T-cell (primary cell): ENCODE measurements at places on chromosomes 2 and 18. TPM values are rescaled to one million over a fixed set of nuclear protein-coding genes. Genes with fewer than 3 reads are reported as not detected.

- DNase-seq: no peak
Measured at GRCh38 chr18:44715842-44716241, 35.2 kb downstream of the SETBP1 start.

Gene HRH4
- 0.63 TPM for total RNA-seq

GRCh38 chr2:132782176-132782783 lies 112.3 kb upstream of the LYPD1 start:
- DNase-seq: no peak

DNA sequence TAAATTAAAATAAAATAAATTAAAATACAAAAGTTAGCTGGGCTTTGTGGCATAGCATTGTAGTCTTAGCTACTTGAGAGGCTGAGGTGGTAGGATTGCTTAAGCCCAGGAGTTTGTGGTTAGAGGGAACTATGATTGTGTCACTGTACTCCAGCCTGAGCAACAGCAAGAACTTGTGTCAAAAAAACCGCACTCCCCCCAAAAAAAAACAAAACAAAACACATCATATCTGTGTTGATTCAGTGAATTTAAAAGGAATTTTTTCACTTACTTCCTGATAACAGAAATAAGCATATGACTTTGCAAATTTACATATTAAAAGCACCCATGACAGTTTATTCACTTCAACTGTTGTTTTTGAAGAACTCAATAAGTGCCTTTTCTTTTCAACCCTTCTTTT lies 68.1 kb upstream of the PELI1 start:
- DNase-seq: peak; percentile 28

Gene SLC4A3
- total RNA-seq: 0.47 TPM

DNA sequence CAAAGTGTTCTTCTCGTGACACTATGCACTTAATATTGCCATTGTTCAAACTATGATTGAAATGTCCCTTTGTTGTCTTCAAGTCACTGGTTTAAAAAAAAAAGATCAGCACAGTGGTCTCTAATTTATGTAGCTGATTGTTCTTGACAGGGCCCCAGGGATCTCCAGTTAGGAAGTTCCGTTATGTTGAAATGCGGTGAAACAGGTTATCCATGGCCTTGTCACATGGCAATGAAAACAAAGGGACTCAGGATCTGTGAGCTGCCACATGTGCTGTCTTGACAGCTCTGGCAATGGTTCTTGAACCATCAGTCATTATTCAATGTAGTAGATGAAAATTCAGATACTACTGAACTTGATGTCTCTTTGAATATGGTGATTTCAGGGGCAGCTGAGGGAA lies 147.4 kb downstream of the SETBP1 start:
- no peak for DNase-seq

Gene NAPG
- total RNA-seq: 24.4 TPM

DNA sequence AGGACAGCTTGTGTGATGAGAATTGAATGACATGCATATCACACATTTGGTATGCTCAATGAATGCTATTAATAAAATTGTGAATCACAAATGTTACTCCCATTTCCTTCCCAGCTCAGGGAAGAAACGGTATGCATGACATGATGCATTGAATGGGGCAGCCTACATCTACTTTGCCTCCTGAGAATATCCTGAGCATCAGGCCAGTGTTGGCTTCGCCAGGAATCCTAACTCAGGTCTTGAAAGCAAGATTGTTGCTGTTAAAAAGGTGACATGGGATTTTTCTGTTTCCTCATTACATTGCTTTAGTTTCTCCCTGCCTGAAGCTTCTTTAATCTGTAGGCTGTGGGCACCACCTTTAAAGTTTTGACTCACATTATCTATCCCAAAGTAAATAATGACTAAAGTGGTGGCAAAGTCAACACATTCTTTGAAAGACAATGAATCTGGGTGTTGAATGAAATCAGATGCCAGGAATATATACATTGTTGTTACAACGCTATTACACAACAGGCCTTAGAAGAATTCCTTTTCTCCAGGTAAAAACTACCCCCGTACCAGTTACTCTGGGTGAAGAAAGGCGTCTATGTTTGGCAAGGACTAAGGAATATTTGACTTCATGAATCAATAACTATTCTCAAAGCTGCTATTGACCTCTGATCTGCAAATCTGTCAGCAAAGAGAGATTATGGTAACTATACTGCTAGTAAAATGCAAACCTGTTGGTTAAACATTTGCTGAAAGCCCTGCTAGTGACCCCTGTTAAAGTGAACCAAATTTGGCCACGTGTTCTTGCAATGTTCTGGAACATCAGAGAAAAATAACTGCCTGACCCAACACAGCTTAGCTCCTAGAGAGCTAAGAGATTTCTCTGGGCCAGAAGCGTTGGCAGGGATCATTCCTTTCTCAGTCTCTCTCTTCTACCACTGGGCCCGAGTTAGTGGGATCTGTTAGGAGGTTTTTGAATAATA lies 30.5 kb upstream of the NEDD4L start:
- DNase-seq: no peak

GRCh38 chr2:74281141-74281975 lies 61.9 kb downstream of the SLC4A5 start:
- DNase-seq: no peak

GRCh38 chr2:8569332-8569930 lies 112.4 kb upstream of the ID2 start:
- no peak for DNase-seq

DNA sequence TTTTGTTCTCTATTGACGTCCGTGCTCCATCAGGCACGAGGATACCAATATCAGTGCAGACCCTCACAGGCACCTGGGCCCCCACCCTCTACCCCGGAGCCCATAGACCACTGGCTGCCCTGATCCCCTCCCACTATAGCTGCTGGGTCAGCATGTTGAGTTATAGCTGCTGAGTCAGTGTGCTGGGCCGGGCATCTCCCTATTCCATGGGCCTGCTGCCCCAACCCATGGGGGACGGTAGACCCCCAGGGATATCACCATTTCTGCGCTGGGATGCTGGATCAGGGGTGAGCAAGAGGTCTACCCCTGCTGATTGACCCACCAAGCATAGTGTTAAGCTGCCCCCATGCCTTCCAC lies 100.1 kb upstream of the ST3GAL5 start:
- no peak for DNase-seq

DNA sequence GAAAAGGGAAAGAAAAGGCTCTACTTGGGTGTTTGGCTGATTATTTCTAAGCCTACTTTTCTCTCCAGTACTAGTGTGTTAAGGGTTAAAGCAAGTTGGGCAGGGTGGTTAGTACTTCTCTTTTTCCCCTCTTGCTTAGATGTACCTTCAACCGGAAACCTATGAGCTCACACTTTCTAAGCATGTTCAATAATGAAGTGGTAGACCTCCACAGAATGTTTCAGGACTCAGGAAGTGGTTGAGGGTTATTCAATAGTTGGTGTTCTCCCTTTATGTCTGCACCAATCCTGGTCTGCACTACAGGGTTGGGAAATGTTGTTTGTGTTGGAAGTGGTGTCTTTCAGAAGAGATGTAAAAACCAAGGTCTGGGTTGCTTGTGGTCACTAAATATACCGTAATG lies 137.1 kb downstream of the ZEB2 start:
- peak; percentile 14 for DNase-seq

DNA sequence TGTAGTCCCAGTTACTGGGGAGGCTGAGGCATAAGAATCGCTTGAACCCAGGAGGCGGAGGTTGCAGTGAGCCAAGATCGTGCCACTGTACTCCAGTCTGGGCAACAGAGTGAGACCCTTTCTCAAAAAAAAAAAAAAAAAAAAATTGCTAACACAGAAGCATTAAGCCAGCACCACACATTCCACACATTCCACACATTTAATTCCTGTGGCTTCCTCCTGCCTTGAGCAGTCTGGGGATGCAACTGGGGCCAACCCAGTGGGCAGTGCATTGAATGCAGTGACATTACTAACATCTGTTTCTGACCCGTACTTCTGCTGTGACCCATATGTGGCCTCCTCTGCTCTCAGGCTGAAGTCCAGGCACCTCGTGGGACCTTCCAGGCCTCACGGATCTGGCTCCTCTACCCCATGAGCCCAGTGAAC lies 107.0 kb downstream of the BCL2L11 start:
- no peak for DNase-seq

Gene ATIC
- 95.1 TPM for total RNA-seq

Gene TNFRSF11A
- 0.41 TPM for total RNA-seq

DNA sequence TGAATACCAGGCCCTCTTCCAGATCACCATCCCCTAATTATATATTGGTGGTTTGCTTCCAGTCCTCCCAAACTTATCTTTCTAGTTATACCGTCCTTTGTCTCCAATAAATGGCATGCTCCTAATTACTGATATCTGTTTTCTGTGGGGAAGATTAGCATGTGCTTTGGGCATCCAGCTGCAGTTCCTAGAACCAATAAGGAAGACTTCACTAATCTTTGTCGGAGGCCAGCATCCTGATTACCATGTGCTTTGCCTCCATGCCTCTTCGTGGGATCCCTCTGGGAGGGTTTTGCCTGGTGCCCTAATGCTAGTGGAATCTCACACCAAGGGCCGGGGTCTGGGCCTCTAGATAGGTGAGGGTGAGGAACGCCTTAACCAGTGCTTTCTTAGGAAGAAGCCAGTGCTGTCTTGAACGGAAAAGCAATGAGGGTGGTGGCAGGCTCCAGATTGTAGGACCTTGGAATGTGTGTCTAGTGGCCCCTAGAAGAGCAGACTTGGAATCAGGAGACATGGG lies 47.7 kb downstream of the ACKR3 start:
- DNase-seq: no peak

DNA sequence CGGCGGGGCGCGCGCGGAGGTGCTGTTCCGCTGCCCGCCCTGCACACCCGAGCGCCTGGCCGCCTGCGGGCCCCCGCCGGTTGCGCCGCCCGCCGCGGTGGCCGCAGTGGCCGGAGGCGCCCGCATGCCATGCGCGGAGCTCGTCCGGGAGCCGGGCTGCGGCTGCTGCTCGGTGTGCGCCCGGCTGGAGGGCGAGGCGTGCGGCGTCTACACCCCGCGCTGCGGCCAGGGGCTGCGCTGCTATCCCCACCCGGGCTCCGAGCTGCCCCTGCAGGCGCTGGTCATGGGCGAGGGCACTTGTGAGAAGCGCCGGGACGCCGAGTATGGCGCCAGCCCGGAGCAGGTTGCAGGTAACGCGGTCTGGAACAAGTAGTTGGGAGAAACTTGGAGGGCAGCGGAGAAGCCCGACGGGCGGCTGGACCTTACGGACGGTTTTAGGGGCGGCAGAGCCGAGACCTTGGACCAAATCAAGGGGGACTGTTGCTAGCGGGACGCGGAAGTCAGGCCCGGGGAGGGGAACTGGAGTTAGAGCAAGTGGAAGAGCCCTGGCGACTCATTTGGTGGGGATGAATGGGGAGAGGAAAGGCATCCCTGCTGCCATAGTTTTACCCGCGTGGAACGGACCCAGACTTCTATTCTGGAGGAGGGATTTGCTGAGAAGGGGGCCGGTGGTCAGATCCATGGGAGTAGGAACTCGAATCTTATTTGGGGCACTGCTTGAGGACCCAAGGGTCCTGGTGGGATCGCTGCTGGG lies 573 bp downstream of the IGFBP2 start:
- DNase-seq: no peak

DNA sequence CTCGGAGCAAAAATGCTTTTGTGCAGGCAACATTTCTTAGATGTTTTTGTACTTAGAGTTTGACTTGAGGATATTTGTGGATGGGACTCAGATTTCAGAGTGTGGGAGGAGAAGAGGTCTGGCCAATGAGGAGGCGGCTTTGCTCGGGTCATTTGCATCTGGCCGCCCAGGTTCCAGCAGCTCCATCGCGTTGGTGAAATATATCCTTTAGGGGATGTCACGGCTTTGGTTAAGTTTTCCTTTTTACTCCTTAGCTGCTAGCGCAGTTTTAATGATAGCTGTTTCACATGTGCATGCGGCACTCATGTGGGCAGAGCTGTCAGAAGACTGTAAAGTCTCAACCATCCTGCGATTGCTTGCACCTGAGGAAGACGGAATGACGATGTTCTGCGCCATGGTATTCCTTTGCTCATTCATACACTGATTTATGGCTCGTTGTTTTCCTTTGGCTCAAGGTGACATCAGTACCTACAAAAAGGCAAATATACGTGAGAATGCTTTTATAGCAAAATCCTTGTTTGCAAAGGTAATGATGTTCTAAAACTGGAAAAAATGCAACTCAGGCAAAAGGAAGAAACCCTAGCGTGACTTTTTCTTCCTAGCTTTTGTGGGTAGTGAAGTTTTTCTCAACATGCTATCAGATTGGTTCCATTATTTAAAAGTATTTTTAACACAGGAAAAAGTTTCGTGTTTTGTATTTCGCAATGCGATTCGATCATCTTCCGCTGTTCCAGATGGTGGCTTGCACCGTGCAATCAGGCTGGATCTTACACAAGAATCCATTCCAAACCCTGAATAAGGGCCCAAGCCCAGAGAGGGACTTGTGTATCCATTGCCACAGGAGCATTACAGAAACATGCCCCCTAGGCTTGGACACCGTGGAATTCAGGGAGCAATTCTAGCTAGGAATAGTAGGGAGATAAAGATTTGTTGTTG lies 70.5 kb upstream of the ZNF516 start:
- DNase-seq: no peak

GRCh38 chr2:179511105-179511789 lies 246.6 kb upstream of the SESTD1 start:
- no peak for DNase-seq

- DNase-seq: no peak
Measured at GRCh38 chr2:121075006-121075551, 209.9 kb downstream of the TFCP2L1 start.

DNA sequence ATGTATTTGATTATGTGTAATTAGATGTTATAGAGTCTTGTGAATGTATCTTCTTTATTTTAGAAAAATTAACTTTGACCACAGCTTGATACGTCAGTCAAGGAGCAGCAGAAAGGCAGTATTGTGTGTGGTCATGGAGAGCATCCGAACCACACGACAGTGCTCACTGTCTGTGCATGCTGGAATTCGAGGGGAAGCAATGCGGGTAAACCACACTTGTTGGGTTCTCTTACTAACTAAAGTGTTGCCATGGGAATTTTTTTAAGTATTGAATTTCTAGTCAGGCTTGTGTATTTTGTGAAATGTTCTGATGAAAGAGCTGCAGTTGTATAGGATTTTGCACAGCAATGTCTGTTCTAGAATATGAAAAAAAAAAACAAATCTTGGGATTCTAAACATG lies 4.8 kb downstream of the PJVK start:
- DNase-seq: no peak

- DNase-seq: no peak
Measured at GRCh38 chr2:215619989-215620388, 184.1 kb upstream of the FN1 start.

Gene EGR4
- 0.10 TPM for total RNA-seq

- peak; percentile 46 for DNase-seq
Measured at GRCh38 chr18:13217466-13217961, 1.0 kb upstream of the LDLRAD4 start.

- no peak for DNase-seq
Measured at GRCh38 chr2:163775304-163775703, 39.5 kb upstream of the FIGN start.

Gene REL
- 69.9 TPM for total RNA-seq

GRCh38 chr2:19041434-19042041 lies 316.9 kb downstream of the OSR1 start:
- DNase-seq: no peak

GRCh38 chr2:216583606-216584005 lies 49.6 kb upstream of the IGFBP2 start:
- no peak for DNase-seq

- DNase-seq: no peak
Measured at GRCh38 chr18:33826151-33826550, 248.1 kb downstream of the ASXL3 start.

- no peak for DNase-seq
Measured at GRCh38 chr2:3368261-3368722, 9.3 kb downstream of the EIPR1 start.

GRCh38 chr2:46148369-46148736 lies 148.9 kb upstream of the EPAS1 start:
- no peak for DNase-seq

GRCh38 chr2:121519153-121519552 lies 11.5 kb upstream of the RNU4ATAC start:
- DNase-seq: no peak

Gene DPP10
- not detected for total RNA-seq
